ENCODE measurements at places on chromosomes 2 and 18.

- DNase-seq = no peak
Measured at GRCh38 chr2:66587216-66587615, 152.3 kb downstream of the MEIS1 start.

- no peak for DNase-seq
Measured at GRCh38 chr2:17083902-17084301, 418.3 kb upstream of the CYRIA start.

DNA sequence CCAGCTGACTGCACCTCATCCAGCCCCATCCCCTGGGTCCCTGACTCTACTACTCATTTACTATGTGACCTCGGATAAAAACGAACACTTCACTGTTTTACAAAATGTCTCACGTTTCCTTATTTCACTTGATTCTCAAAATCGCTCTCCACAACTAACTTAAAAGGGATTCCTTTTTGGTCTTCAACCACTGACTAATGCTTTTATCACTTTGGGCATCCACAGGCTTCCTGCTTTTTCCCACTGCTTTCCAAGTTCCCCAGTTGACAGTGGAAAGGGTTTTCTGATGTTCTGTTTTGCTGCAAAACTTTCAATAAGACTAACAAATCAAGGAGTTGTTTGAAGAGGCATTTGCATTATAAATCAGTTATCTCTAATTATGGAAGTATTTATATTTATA is 24.1 kb downstream of the EIF2AK3 start:
- DNase-seq = no peak

- DNase-seq = no peak
Measured at GRCh38 chr18:36610661-36611060, 218.1 kb downstream of the TPGS2 start.

- DNase-seq = no peak
Measured at GRCh38 chr2:218400930-218401881, 1.5 kb downstream of the CTDSP1 start.

- DNase-seq = no peak
Measured at GRCh38 chr2:27378096-27378808, 2.3 kb downstream of the ZNF513 start.

DNA sequence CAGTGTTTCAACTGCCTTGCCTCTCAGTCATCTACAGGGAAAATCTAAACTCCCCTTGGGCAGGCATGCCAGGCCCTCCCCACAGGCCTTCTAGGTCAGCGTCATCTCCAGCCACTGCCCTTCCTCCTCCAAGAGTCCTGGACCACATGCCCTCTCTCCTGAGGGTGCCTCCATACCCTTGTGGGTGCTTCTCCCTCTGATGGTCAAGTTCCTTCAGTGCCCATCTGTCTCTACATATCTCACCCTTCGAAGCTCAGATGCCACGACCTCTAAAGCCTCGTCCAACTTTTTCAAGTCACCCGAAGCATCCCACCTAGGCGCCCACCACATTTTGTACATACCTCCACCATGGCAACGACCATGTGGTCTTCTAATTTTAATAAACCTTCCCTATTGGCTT is 22.6 kb upstream of the TMEM247 start:
- DNase-seq = no peak

DNA sequence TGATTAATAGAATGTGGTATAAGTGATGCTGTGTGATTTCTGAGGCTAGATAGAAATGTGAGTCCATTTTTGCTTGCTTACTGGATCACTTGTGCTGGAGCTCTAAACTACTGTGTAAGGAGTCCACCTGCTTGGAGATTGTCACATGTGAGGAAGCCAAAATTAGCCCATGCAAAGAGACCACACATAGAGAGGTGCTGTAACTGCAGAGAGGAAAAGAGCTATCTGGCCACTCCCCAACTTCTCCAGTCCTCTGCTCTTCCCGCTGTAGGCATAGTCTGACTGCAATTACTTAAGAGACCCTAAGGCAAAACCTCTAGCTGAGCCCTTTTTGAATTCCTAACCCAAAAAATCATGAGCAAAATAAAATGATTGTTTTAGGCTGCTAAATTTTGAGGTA is 120.6 kb upstream of the FBXO11 start:
- no peak for DNase-seq

DNA sequence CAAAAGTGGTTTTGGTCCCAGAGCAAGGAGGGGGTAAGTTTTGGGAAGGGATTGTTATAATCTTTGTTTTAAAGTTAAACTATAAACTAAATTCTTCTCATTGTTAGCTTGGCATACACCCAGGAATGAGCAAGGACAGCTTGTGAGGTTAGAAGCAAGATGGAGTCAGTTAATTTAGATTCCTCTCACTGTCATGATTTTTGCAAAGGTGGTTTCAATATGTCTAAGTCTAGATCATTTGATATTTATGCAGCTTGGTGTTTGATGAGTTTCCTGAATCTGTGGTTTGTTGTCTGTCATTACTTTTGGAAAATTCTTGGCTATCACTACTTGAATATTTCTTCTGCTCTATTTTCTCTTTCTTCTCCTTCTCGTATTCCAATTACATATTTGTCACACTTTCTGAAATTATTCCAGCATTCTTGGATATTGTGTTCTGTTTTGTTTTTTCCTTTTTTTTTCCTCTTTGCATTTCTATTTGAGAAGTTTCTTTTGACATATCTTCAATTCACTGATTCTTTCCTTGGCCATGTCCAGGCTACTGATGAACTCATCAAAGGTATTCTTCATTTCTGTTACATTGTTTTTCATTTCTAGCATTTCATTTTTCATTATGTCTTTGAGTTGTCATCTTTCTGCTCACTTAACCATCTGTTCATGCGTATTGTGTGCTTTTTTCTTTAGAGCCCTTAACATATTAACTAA is 5.1 kb downstream of the SP140 start:
- DNase-seq = no peak

GRCh38 chr2:24274809-24275208 is 85.5 kb downstream of the ITSN2 start:
- DNase-seq = no peak

GRCh38 chr2:215830304-215830703 is 183.0 kb downstream of the MREG start:
- no peak for DNase-seq

DNA sequence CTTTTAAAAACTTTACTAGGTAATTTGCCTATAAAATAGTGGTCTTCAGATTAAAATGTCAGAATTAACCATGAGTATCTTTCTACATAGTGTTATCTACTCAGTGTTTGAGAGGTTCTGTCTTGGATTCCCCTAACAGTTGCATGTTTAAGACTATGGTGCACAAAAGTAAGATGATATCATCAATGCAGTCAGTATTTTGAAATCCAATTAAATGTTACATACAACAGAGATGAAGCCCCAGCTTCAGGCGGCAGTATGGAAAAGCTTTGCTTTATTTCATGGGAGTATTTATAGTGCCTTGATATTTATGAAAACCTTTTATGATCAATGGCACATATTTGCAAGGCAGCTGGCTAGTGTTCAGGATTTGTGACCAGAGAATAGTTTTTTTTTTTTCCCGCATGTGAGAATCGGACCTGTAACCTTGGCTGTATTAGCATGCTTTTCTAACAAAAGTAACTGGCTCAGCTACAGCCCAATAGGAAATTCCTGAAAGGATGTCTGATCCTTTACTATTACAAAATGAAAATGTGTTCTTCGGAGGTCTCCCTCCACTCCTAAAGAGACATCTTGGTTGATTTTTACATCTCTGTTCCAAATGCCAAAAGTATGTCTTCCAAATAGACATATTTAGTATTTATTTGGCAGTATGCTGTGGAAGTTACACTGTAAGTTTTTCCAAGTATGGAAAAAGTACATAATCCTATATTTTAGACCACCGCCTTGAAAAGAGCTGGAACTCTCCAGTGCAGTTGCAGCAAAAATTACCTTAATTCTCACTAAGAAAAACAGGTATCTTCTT is 319.3 kb upstream of the UBE2E3 start:
- DNase-seq = no peak

GRCh38 chr2:217875138-217875537 is 127.7 kb downstream of the TNS1 start:
- DNase-seq = no peak

DNA sequence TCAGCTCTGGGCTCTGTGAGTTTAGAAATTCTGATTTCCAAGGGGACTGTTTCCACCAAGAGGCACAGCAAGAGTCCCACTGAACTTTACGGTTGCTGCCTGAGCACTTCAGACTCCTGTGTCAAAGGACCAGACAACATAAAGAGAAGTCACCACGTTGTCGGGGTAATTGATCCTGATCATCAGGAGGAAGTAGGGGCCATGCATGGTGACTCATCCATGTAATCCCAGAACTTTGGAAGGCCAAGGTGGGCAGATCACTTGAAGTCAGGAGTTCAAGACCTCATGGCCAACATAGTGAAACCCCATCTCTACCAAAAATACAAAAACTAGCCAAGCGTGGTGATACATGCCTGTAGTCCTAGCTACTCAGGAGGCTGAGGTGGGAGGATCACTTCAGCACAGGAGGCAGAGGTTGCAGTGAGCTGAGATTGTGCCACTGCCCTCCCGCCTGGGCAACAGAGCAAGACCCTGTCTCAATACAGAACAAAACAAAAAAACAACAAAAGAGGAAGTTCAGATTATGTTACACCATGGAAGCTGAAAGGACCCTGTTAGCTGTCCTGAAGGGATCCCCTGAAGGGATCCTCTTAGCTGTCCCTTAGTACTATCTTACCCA is 9.4 kb upstream of the ASXL2 start:
- DNase-seq = no peak

- DNase-seq = no peak
Measured at GRCh38 chr2:159399716-159400415, 113.4 kb upstream of the WDSUB1 start.

DNA sequence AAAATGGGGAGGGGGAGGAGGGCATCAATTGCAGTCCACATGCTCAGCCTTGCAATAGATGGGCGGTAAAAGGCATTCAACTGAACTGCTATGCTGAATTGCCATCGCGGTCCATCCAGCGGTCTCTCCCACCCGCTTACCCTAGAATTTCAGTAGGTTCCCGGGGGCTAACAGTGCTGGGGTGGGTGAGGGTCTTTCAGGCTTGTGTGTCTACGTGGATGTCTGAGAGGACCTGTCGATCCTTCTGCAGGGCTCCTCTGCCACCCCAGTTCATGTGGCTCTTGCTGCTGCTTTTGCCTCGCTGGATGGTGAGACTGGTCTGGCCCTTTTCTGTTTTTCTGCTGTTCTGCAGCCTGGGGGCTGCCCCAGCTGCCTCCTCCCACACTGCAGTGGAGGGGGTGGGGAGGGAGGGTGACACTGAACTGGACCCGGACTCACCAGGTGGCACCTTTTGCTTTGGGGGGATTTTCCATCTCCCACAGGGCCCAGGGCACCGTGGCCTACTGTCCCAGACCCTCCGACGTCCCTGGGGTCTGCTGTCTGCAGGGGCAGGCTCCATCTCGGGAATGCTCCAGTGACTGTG is 14.1 kb downstream of the ACKR3 start:
- DNase-seq = no peak

GRCh38 chr2:239670463-239671120 is 269.8 kb upstream of the HDAC4 start:
- DNase-seq = no peak

DNA sequence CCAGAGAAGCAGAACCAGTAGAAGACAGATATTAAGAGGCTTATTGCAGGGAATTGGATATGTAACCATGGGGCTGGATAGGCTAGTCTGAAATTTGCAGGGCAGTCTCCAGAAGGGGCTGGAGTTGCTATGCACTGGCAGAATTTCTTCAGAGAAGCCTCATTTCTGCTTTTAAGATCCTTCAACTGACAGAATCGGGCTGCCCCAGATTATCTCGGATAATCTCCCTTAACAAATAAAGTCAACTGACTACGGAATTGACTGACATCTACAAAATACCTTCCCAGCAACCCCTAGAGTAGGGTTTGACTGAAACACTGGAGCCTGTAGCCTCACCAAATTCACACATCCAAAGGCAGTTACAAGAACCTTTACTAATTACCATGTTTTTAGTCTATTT is 136.4 kb downstream of the SOCS6 start:
- DNase-seq = no peak

- DNase-seq = no peak
Measured at GRCh38 chr2:26685989-26686839, 6.3 kb upstream of the KCNK3 start.

- no peak for DNase-seq
Measured at GRCh38 chr2:73297151-73297559, 3.8 kb upstream of the EGR4 start.

DNA sequence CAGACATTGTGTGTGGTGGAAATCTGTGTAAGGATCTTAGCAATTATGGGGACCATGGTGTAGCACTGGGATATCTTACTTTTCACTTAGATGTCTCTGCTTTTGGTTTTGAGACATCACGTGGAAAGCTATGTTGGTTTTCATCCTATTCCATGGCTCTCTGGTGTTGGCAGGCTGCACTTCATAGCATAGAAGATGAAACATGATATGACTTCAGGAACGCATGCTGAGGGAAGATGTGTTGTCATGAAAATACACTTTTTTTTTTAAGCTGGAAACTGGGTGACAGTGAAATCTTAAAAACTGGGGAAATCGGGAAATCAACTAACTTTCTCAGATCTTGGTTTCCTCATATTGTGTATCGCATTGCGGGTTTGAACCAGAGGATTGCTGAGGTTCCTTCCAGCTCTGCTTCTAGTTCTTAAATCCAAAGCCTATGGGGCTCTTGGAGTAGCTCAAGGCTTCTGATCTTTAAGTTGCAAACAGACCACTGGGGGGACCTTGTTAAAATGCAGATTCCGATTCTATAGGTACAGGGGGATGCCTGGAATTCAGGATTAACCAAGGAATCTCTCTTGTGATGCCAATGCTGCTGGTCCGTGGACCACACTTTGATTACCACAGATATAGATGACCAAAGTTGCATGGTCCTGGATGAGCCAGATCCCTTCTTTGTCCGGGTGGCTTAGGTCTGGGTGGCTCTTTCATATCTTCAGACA is 160.7 kb downstream of the SH3RF3 start:
- DNase-seq = no peak

GRCh38 chr18:11336241-11336640 is 186.9 kb upstream of the PIEZO2 start:
- no peak for DNase-seq

GRCh38 chr2:64946769-64947247 is 42.4 kb upstream of the SLC1A4 start:
- DNase-seq = no peak

- DNase-seq = no peak
Measured at GRCh38 chr2:64243081-64244036, 99.1 kb upstream of the PELI1 start.

GRCh38 chr18:69898241-69898861 is 49.3 kb downstream of the CD226 start:
- no peak for DNase-seq

DNA sequence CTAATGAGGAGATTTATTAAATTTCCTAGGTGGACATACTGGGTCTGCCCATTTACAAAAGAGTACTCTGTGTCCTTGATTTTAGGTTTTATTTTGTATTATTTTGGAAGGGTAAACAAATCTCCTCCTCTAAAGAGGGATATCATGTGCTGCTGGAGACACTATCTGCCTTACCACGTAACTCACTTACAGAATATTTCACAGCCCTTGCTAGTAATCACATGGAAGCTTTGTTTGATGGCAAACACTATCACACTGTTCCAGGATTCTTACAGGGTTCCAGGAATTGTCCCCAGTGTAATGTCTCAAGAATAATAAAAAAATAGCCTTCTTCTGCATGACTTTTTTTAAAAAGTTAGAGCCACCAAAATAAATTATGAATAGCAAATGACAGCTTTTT is 29.2 kb upstream of the ACVR1C start:
- DNase-seq = no peak

GRCh38 chr2:159904127-159904958 is 106.3 kb upstream of the CD302 start:
- no peak for DNase-seq
